Hematopoietic multipotent progenitor cell treated with erythropoietin and hydrocortisone succinate and interleukin-3 and kit ligand, for 15 days (in vitro differentiated cells): ENCODE measurements at places on chromosomes 1 and 21.

GRCh38 chr1:156664046-156664766 lies 13.0 kb downstream of the NES start:
- DNase-seq: no peak

GRCh38 chr1:198681831-198682759 lies 43.3 kb downstream of the PTPRC start:
- peak; percentile 63 for DNase-seq

DNA sequence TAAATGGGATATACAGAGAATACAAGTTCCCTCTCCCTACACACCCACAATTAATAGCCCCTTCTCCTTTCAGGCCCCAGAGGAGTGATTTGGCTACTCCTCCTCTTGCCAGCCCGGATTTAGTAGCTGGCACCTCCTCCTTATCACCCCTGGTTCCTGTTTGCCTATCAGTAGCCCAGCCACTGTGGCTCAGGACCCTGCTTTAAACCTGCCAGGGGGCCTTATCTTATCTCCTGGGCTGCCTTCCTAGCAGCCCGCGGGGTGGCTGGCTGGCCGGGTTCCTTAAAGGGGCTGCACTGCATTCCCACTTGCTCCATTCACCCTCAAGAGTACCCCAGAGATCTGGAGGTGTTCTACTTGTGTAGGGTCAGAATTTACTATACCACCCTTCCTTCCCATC lies 70.4 kb downstream of the PLEKHA6 start:
- no peak for DNase-seq

GRCh38 chr1:206833801-206834200 lies 31.6 kb upstream of the IL20 start:
- DNase-seq: no peak

DNA sequence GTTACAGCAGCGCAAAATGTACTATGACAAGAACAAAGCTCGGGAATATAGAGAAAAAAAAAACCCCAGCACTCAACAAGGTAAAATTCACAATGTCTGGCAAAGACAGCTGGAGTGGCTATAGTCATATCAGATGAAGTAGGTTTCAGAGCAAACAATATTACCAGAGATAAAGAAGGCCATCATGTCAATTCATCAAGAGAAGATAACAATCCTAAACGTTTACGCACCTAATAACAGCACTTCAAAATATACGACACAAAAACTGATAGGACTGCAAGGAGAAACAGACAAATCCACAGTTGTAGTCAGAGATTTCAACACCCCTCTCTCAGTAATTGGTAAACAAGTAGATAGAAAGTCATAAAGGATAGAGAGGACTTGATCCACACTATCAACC lies 455.2 kb downstream of the PTPRU start:
- no peak for DNase-seq

DNA sequence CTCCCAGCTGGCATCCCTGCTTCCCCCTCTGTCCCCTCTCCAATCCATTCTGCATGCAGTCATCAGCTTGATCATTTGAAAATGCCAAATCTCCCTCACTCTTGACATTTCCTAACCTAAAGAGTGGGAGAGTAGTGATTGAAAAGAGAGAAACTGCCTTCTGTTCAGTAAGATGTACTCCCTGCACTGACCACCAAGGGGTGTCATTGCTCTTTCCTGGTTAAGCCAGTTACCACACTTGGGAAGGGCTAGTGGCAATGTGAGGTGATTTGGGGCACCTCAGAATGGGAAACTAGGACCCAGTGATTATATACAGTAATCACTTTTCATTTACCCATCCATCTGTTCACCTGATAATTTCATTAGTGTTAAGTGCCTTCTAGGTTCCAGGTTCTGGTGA lies 6.9 kb upstream of the TMEM269 start:
- DNase-seq: peak; percentile 77

DNA sequence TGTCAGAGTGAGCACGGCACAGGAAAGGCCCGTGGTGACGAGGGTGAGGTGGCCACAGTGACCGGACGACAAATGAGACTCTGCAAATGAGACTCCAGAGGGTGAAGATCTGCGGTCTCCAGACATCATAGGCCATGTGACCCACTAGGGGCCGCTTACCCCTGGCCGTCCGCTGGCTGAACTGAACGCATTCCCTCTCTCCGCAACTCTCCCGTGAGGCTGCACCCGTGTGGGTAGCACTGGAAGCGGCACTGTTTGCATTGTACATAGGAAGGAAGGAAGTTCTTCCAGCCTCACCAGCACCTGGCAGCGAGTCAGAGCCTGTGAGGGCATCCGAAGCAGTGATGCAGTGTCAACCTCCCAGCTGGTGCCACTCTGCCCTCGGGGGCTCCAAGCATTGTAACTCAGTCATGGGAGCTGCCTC lies 23.6 kb upstream of the SPSB1 start:
- DNase-seq: no peak

DNA sequence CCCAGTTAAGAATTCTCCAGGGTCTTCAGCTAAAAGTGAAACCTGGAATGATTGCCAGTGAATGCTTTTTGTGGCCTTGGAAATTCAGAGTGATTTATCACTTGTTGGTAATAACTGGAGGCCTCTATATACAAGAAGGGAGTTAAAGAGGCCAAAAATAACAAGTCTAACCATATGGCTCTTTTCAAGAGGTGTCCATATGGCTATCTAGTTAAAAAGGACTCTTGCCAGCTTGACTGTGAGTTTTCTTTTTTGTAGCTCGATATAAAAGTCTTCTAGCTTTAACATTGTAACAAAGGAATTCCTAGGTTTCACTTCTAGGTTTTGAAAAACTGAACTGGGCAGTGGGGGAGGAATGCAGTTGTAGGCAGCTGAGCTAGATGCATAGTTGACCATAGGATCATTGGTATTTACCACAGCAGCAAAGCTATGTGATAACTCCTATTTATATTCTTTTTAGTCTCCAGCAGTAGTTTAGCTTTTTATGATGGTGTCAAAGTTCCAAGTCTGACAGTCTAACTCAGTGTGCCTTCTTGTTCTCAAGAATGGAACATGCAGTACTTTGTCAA lies 44.4 kb downstream of the CACHD1 start:
- DNase-seq: no peak

- no peak for DNase-seq
Measured at GRCh38 chr1:173337126-173337525, 130.0 kb upstream of the TNFSF4 start.

- no peak for DNase-seq
Measured at GRCh38 chr1:167820684-167821355, 93.1 kb downstream of the ADCY10 start.

- no peak for DNase-seq
Measured at GRCh38 chr1:207336559-207337467, 15.3 kb downstream of the CD55 start.

DNA sequence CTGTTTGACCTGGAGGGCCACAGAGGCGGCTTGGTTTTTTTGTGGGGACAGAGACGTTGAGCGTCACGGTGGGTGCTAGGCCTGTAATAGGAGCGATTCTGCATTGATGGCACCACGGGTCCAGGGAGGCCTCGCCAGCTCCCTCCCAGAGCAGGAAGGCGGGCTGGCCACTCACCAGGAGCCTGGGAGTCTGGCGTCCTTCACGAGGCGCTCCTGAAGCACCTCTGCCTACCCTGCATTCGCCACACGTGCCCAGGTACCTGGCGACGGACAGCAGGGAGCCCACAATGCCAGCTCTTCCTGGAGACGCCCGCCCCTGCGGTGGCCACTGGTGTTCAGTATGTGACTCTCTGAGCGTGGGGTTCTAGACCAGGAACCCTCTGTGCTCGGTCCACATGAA lies 69.9 kb upstream of the TRAPPC10 start:
- DNase-seq: no peak

- no peak for DNase-seq
Measured at GRCh38 chr1:7954683-7955082, 6.8 kb upstream of the PARK7 start.

GRCh38 chr21:33659568-33659949 lies 17.3 kb downstream of the ITSN1 start:
- no peak for DNase-seq

GRCh38 chr1:16612332-16613172 lies 812 bp downstream of the NBPF1 start:
- DNase-seq: no peak

- DNase-seq: no peak
Measured at GRCh38 chr1:3471356-3472087, 17.1 kb downstream of the ARHGEF16 start.

DNA sequence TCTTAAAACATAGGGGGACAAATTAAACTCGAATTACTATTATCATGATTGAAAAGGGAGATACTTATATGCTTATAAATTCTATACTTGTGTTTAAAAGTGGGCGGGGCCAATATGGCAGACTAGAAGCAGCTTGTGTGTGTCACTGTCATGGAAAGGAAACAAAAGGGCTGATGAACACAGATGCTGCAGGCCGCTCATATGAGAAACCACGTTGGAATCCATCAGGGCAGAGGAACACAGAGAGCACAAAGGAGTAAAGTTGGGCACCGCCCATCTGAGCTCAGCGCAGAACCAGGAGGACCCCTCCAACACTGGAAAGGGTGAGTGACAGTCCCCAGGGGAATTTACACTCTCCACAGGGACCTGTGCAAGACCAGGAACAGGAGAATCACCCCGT lies 107.0 kb downstream of the SLC5A9 start:
- DNase-seq: no peak

GRCh38 chr1:50416150-50416527 lies 7.1 kb downstream of the DMRTA2 start:
- DNase-seq: no peak

GRCh38 chr1:65769636-65770035 lies 23.1 kb upstream of the PDE4B start:
- DNase-seq: no peak

DNA sequence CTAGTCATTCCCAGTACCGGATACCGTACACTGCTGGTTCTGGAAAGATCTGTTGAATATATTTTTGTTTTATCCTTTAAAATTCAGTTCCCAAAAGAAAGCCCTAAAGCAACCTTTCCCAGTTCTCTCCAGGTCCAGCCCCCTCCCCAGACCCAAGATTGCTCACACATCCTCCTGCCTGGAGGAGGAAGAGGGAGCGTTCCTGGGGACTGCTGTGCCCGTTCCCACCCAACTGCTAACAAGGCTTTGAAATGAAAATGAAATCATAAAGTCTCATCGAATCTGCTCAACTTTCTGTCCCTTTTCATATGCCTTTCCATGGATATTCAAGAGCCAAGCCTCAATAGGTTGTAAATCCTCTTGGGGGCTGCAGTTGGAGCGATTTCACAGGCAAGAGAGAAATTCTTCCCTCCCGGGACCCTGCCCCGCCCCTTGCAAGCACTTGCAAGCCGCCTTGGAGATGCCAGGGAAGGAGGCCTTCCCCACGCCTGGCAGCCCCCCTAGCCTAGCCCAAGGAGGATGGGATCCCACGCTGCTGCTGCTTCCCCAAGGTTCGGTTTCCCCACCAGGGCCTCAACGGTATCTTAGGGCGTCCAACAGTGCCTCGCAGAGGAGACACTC lies 113.2 kb upstream of the CACHD1 start:
- DNase-seq: no peak

- DNase-seq: no peak
Measured at GRCh38 chr1:63557365-63557987, 34.2 kb downstream of the EFCAB7 start.
